ENCODE measurements at places on chromosomes 6 and 20.

GRCh38 chr6:82179415-82179814 lies 68.1 kb downstream of the IBTK start:
- H3K4me3 ChIP-seq = no peak overlapping the region
- no peak for DNase-seq
- no peaks in the 10 kb centered on the region for H3K4me1 ChIP-seq
- peaks cover 10% of the 10 kb centered on the region for H3K36me3 ChIP-seq
- no peak overlapping the region for H3K27ac ChIP-seq

DNA sequence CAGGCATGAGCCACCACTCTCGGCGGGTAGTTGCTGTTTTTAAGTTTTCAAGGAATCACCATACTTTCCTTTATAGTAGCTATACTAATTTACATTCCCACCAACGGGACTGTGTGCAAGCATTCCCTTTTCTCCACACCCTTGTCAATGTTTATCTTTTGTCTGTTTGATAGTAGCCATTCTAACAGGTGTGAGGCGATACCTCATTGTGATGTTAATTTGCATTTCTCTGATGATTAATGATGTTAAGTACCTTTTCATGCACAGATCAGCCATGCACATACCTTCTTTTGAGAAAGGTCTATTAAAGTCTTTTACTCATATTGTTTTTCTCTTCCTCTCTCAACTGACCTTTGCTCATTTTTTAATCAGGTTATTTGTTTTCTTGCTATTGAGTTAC lies 43.0 kb upstream of the CCND3 start:
- H3K36me3 ChIP-seq = no peaks in the 10 kb centered on the region
- H3K4me3 ChIP-seq = no peak overlapping the region
- no peaks in the 10 kb centered on the region for H3K27me3 ChIP-seq
- DNase-seq = no peak
- no peaks in the 10 kb centered on the region for H3K4me1 ChIP-seq
- H3K27ac ChIP-seq = no peak overlapping the region

- no peak overlapping the region for H3K27ac ChIP-seq
- no peaks in the 10 kb centered on the region for H3K4me1 ChIP-seq
- H3K27me3 ChIP-seq = no peaks in the 10 kb centered on the region
- no peak overlapping the region for H3K4me3 ChIP-seq
- H3K36me3 ChIP-seq = no peaks in the 10 kb centered on the region
Measured at GRCh38 chr6:154093231-154094044, 54.4 kb downstream of the OPRM1 start.

- H3K4me1 ChIP-seq = no peaks in the 10 kb centered on the region
- no peaks in the 10 kb centered on the region for H3K27me3 ChIP-seq
- no peak overlapping the region for H3K4me3 ChIP-seq
- H3K27ac ChIP-seq = no peak overlapping the region
Measured at GRCh38 chr6:105536961-105537360, 134.1 kb upstream of the PREP start.

DNA sequence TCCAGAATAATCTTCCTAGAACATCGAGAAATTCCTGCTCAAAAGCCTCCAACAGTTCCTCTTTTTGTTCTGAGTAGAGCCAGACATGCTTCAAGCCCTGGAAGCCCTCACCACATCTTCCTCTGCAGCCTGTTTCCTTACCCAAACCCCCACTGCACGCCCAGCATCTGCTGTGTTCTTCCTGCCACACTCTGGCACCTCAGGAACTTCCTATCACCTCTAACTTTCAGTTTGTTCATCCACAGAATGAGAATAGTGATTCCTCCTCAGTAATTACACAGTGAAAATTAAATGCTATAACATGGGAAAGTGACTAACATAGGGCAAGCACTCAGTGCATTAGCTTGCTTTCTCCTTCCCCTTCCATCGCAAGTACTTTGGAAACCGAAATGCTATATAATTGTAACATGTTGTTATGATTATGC lies 26.3 kb downstream of the C6orf89 start:
- H3K4me1 ChIP-seq = peaks cover 15% of the 10 kb centered on the region
- H3K36me3 ChIP-seq = peaks cover 21% of the 10 kb centered on the region
- no peak overlapping the region for H3K4me3 ChIP-seq
- H3K27me3 ChIP-seq = no peaks in the 10 kb centered on the region

- H3K27me3 ChIP-seq = no peaks in the 10 kb centered on the region
- H3K27ac ChIP-seq = no peak overlapping the region
- DNase-seq = no peak
- H3K36me3 ChIP-seq = no peaks in the 10 kb centered on the region
- no peaks in the 10 kb centered on the region for H3K4me1 ChIP-seq
Measured at GRCh38 chr6:127592964-127593363, 16.0 kb downstream of the C6orf58 start.

DNA sequence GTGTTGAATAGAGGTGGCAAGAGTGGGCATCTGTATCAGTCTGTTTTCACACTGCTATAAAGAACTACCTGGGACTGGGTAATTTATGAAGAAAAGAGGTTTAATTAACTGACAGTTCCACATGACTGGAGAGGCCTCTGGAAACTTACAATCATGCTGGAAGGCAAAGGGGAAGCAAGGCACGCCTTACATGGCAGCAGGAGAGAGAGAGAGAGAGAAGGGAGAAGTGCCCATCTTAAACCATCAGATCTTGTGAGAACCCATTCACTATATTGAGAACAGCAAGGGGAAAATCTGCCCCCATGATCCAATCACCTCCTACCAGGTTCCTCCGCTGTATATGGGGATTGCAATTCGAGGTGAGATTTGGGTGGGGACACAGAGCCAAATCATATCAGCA lies 18.6 kb upstream of the PPP1R14C start:
- no peaks in the 10 kb centered on the region for H3K4me1 ChIP-seq
- H3K27me3 ChIP-seq = no peaks in the 10 kb centered on the region
- no peaks in the 10 kb centered on the region for H3K36me3 ChIP-seq

GRCh38 chr6:47789553-47789952 lies 7.7 kb downstream of the OPN5 start:
- no peak overlapping the region for H3K27ac ChIP-seq
- no peak overlapping the region for H3K4me3 ChIP-seq
- H3K36me3 ChIP-seq = no peaks in the 10 kb centered on the region
- DNase-seq = no peak
- no peaks in the 10 kb centered on the region for H3K27me3 ChIP-seq

DNA sequence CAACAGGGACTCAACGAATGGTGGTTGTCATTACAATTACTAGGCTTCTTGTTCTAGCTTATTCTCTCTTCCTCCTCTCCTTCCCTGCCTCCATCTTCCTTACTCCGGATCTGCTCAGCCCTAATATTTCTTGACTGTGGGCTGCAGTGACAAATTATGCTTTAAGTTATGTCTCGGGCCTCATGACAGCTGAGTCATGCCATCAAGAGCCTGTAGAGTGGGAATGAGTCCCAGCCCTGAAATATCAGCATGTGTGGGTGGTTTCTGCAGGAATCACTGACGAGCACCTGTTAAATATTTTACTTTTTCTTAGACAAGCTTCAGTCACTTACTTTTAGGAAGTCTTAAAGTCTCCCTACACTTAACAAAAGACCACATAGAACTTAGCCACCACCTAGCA lies 83.1 kb upstream of the CBLN4 start:
- no peak overlapping the region for H3K4me3 ChIP-seq
- H3K4me1 ChIP-seq = no peaks in the 10 kb centered on the region
- H3K36me3 ChIP-seq = no peaks in the 10 kb centered on the region
- no peak for DNase-seq
- H3K27ac ChIP-seq = no peak overlapping the region
- H3K27me3 ChIP-seq = no peaks in the 10 kb centered on the region

DNA sequence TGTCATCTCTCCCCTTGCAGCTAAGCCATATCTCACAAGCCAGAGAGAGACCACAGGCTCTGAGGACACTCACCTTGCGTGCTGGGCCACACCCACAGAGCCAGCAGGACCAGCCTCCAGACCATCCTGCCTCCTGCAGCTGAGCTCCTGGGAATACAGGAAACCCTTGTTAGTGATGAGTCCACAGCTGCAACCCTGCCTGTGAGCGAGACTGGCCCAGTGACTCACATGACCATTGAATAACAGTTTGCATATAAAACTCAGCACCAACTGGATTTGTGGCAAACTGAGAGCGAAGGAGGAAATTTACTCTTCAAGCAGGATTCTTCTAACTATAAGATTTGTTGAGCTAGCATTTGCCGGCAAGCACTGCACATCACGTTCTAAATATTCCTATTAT lies 3.0 kb downstream of the THBS2 start:
- no peak for DNase-seq
- H3K4me1 ChIP-seq = peaks cover 16% of the 10 kb centered on the region
- peak overlapping the region; percentile 70 for H3K4me3 ChIP-seq
- no peaks in the 10 kb centered on the region for H3K27me3 ChIP-seq
- H3K27ac ChIP-seq = peak overlapping the region; percentile 80

DNA sequence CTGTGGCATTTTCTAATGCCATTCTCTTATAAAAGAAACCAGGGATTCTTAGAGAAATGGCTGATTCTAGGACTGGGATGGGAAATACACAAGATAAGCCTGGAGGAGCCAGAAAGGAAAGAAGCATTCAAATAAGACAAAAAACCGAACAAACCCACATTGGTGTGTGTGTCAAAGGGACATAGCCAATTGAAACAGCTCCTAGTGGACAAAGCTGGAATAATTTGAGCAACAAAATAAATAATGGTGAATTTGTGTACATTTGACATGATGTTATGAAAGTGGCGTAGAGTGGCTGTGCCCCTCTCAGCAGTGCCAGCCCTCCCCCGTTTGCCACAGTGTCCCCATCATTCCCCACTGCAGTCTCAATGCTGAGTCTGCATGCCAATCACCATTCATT lies 55.5 kb downstream of the B3GAT2 start:
- H3K36me3 ChIP-seq = no peaks in the 10 kb centered on the region
- H3K27me3 ChIP-seq = no peaks in the 10 kb centered on the region
- no peak overlapping the region for H3K27ac ChIP-seq
- H3K4me3 ChIP-seq = no peak overlapping the region

DNA sequence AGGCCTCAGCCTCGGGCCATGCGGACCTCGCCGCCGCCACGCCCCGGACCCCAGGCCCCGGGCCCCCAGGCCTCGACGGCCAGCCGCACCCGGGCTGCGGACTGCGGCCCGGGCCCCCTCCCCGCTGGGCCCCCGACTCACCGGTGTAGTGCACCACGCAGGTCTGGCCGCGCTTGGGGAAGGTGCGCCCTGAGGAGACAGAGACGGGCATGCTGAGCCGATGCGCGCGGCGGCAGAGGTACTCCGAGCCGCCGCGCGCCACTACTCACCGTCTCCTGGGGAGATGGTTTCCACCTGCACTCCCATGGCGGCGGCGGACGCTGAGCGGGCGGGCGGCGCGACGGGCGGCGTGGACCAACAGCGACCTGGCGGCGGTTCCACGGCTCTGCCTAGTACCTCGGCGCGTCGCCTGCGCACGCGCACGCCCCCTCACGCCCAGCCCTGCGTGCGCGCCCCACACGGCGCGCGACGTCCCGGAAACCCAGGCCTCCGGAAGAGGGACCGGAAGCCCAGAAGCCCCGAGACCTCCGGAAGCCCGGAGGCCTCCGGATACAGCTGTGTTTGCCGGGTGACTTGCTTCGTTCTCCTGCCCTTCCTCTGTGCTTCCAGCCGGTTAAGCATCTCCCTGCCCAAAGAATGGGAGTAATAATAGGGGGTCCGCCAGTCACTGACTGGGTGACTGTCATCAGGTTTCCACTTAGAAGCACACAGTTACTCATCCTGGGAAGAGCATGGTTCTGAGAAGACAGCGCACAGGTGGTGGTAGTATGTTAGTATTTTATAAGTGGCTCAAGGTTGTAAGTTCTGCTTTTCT lies at the start of gene FKBP1A:
Gene FKBP1A, minus strand, starts transcription at position 362 of the 814 bp plus-strand sequence. Its CDS starts 56 bp downstream, at position 306.
- peak within 1 kb of the TSS; percentile 87 for H3K27ac ChIP-seq
- no peaks in the 10 kb centered on the region for H3K27me3 ChIP-seq
- peak; percentile 52 for DNase-seq
- H3K36me3 ChIP-seq = no peaks in the 10 kb centered on the region

GRCh38 chr20:33328157-33329137 lies 45.4 kb downstream of the BPIFB1 start:
- H3K4me3 ChIP-seq = no peak overlapping the region
- H3K27ac ChIP-seq = no peak overlapping the region
- no peaks in the 10 kb centered on the region for H3K4me1 ChIP-seq
- no peaks in the 10 kb centered on the region for H3K27me3 ChIP-seq

DNA sequence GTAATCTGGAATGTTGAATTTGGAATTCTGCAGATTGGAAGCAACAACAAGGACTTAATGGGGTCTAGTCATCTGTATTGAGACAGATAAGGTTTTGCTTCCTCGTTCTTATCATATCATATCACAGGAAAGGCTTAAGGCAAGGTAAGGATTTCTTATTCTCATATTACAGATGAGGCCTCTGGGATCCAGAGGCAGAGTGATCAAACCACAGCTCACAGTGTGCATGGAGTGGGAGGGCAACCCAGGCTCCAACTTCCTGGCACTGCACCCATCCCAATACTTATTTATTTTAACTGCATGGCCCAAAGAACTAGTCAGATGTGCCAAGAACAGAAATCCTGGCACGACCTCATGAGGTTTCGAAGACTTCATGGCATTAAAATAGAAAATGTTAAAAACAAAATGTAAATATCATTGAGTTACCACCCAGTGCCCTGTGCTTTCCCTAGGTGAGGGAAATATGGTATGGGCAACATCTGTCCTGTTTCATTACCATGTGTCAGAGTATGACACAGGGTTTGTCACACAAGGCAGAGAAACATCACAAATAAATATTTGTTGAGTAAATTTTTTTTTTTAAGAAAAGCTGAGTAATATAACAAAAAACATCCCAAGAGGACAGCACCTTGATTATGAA lies 191.9 kb downstream of the ISM1 start:
- no peaks in the 10 kb centered on the region for H3K36me3 ChIP-seq
- H3K27ac ChIP-seq = no peak overlapping the region
- peaks cover 31% of the 10 kb centered on the region for H3K4me1 ChIP-seq
- H3K27me3 ChIP-seq = no peaks in the 10 kb centered on the region

GRCh38 chr6:167826230-167826895 lies 348 bp upstream of the AFDN start:
- no peak overlapping the region for H3K27ac ChIP-seq
- no peaks in the 10 kb centered on the region for H3K36me3 ChIP-seq
- H3K4me1 ChIP-seq = peaks cover 19% of the 10 kb centered on the region
- H3K27me3 ChIP-seq = no peaks in the 10 kb centered on the region
- H3K4me3 ChIP-seq = peak overlapping the region; percentile 88
- DNase-seq = no peak

DNA sequence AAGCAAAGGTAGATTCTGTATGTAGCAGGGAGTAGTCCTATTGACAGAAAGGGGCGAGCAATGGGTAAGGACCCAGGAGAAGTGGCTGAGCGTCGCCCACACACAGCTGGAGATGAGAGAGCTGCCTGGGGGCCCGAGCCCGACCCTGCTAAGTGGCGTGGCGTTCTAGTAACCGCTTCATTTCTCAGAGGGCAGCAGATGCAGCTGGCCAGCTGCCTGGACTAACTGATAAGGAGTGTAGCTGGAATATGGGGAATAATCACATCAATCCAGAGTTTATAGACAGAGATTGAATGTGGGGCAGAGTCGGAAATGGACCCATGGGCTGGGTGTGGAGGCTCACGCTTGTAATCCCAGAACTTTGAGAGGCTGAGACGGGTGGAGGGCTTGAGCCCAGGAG lies 64.4 kb downstream of the EZR start:
- H3K27me3 ChIP-seq = no peaks in the 10 kb centered on the region
- H3K36me3 ChIP-seq = no peaks in the 10 kb centered on the region
- no peak for DNase-seq
- H3K4me1 ChIP-seq = peaks cover 14% of the 10 kb centered on the region
- H3K27ac ChIP-seq = no peak overlapping the region
